ENCODE measurements at places on chromosomes 4 and X.

GRCh38 chr4:54842656-54843055 lies 184.9 kb downstream of the KIT start:
- DNase-seq, result no peak

- DNase-seq, result peak; percentile 68
Measured at GRCh38 chr4:30719454-30720020, 632 bp upstream of the PCDH7 start.

GRCh38 chr4:150911326-150911725 lies 103.8 kb downstream of the LRBA start:
- no peak for DNase-seq

DNA sequence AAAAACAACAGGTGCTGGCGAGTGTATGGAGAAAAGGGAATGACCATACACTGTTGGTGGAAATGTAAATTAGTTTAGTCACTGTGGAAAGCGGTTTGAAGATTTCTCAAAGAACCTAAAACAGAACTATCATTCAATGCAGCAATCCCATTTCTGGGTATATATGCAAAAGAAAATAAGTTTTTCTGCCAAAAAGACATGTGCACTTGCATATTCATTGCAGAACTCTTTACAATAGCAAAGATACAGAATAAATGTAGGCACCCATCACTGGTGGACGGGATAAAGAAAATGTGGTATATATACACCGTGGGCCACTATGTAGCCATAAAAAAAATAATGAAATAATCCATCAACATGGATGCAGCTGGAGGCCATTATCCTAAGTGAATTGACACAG lies 105.1 kb upstream of the FSTL5 start:
- no peak for DNase-seq

DNA sequence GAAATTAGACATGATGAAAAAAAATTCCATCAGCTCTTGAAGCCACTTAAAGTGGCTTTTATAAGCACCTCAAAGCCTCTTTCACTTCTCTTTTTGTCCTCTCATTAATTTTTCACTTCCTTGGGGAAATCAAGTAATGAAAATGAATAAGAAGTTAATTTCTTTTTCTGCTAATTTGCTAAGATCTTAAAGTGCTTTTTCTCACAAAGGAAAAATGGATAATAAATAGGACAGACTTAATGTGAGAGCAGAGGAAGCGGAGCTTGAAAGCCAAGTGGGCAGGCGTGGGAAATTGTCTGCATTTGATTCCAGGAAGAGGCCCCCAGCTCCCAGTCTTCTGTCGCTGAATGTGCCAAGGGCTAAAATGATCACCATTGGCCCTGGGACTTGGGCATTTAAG lies 28.6 kb downstream of the CDS1 start:
- no peak for DNase-seq

Data from HT1080 (cell line).